ENCODE measurements at places on chromosomes 16 and 17.

DNA sequence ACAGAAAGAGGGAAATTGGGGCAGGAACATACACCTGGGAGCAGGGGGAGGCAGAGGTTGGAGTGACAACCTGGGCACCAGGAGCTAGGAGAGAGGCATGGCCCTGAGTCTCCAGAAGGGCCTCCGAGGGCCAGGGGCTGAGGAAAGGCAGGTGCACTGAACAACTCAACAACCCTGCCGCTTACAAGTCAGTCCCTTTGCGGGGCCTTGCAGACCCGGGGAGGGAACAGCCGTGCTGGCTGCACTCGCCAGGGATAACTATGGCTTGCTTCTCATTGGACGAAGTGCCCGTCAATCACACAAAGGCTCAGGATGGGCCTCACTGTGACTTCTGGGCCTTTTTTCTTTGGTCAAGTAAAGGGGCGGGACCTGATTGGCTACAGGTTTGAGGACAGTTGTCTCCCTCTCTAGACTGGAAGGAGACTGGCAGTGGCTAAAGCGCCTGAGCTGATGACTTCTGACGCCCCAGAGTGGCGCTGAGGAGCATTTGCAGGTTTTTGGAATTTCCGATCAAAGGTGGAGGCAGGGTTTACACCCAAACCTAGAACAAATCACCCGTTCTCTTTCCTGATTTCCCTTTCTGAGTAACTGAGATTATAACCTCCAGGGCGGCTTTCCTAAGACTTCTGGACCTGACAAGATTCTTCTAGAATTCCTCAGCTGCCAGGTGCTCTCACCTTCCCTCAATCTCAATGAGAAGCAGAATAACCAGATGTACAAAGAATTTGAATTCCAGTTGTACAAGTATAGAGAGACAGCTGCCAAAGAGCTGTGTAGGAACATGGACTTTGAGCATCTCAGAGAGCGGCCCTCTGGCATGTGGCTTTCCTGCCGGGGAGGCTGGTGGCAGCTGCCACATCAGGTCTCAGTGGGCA, 27.6 kb upstream of the ST6GALNAC2 start:
- DNase-seq = peak; percentile 87

DNA sequence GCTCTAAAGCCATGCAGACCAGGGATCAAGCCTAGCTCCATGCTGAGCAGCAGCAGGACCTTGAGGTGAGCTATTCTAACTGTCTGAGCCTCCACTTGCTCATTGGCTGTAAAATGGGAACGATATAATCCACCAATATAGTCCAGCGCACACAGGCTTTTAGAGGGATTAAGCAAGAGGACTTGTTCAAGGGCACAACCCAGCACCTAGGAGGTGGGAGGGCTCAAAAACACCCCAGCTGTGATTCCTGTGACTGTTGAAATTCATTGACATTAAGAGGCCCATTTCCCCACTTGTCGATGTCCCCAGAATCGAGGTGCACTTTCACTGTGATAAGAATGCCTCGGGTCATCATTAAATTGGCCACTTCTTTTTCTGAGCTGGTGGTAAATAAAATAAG, 4.1 kb downstream of the USH1G start:
- DNase-seq = no peak

DNA sequence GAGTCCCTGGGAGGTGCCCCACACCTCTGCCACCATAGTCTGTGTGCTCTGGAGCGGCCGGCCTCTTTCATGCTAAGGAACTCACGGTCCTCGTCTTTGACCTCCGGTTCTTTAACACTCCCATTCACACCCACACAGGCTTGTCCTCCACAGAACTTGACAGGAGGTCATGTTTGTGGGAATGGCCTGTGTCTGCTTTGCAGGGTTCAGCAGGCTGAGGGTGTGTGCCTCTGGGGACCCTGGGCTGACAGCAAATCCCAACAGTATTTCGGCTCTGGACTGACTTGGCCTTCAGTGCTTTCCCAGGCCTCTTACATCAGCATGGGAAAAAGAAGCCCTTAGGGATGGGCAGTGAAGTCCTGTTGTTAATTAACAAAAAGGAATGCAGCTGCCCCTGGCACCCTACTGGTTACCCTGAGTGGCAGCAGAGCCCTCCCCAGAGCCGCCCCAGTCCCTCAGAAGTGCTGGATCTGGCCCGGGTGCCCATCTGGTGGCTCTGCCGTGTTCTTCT, 35.4 kb upstream of the ADORA2B start:
- no peak for DNase-seq

DNA sequence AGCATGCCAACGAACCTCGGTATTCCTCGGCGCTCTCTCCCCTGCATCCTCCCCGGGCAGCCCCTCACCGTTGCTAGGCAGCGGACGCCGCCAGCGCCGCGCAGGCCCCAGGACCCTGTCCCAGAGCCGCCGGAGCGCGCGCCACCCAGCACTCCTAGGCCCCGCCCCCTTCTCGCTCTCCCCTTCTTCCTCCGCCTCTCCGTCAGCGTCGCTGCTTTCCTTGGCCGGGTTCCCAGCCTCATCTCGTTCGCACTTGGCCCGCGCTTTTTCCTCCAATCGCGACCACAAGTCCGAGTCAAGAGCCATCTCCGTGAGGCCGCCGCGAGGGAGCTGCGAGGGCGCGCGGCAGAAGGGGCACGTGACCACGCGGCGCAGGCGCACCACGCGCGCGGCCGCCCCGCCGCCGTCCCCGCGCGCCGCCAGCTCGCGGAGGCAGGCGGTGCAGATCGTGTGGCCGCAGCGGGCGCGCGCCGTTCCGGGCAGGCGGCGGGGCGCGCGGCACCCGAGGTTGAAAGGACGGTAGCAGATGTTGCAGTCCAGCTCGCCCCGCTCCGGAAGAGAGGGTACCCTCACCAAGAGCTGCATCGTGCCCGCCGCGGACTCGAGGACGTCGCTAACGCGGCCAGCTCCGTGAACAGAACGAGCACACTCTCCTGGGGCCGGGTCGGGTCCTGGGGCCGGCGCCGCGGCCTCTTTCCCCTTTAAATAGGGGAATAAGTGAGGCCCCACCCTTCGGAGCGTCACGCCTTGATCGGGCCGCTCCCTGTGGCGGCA, at the start of gene RNF227:
TSS of gene RNF227 (minus strand) at position 679 of the 774 bp plus-strand sequence. CDS start at position 585, 94 bp downstream.
- DNase-seq = peak; percentile 81

GRCh38 chr17:43756201-43756600, 2.4 kb downstream of the SOST start:
- no peak for DNase-seq

- DNase-seq = no peak
These were observed 57.9 kb downstream of the MYO1D start for GRCh38 chr17:32819035-32819434.
